Cortex of kidney (tissue), 1 donor: ENCODE measurements at places on chromosomes 5 and 9.

DNA sequence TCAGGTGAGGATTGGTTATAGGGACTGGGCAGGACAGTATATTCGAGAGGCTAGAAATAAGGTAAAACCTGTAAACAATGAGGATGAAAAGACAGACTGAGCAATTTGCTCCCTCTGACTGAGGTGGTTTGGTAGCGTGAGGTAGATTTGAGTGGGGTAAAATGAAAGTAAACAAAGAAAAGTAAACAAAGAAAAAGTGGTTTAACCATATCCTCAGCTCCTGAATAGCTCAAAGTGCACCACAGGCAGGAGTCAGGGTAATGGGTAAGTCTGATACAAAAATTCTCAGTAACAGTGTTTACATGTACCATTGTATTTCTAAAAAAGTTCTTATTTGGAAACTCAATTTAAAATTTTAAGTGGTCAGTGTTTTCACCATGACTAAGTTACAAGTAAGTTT lies 203.1 kb upstream of the ARRDC3 start:
- DNase-seq: no peak

- no peak for DNase-seq
Observed at GRCh38 chr9:112037281-112038016, 137.6 kb downstream of the SUSD1 start.

GRCh38 chr9:107390778-107391177 lies 98.8 kb downstream of the KLF4 start:
- DNase-seq: no peak

GRCh38 chr5:1930501-1930879 lies 47.8 kb upstream of the IRX4 start:
- no peak for DNase-seq

- no peak for DNase-seq
Observed at GRCh38 chr9:37464426-37465248, 613 bp downstream of the ZBTB5 start.

DNA sequence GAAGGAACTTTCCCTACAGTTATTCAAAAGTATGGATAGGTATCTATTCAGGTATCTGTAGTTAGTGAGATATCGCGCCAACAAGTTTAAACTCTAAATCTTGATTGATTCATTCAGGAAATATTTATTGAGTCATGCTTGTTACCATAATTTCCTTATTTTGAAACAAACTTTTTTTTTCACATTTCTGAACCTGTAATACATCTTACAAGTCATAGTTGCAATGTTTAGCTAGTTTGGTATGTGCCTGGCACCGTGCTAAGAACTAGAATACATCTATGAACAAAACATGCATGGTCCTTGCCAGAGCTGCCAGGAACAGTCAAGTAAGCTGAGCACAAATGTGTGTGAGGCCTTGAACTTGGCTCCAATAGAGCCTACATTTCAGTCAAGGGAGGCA lies 226.4 kb downstream of the PCSK5 start:
- no peak for DNase-seq

- no peak for DNase-seq
Observed at GRCh38 chr5:43646992-43647391, 44.0 kb downstream of the NNT start.

- no peak for DNase-seq
Observed at GRCh38 chr5:143599474-143599873, 196.0 kb upstream of the NR3C1 start.

GRCh38 chr5:169627551-169627950 lies 9.5 kb upstream of the DOCK2 start:
- no peak for DNase-seq

DNA sequence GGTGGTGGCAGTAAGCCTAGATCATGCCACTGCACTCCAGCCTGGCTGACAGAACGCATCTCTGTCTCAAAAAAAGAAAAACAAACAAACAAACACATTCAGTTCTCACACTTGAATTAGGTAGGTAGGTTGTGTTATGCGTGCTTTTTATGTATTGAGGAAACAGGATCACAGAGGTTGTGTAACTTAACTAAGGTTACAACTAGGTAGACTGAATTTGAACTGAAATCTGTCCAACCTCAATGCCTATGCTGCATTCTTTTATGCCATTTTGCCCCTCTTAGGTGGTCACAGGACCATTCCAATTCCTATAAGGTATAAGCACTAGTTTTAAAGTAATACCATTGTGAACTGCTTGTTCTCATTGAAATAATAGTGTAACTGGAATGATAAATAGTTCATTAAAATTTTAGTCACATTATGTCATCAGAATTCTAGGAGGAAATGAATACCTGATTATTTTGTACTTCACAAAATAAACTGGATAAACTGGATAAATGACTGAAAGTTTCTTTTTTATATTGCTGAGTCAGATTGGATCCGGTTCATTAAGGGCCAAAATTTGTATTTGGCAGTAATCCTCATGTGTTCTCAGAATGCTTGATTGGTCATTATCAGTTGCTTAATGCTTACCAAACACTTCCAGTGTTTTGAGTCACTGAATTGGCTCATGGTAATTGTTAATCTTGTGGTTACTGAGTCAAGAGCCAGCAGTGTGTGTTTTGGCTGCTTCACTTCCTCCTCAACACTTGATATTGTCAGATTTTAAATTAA lies 7.1 kb downstream of the UBAP1 start:
- no peak for DNase-seq

GRCh38 chr9:111974092-111974681 lies 77.6 kb downstream of the UGCG start:
- no peak for DNase-seq

- DNase-seq: no peak
Observed at GRCh38 chr9:137987244-137988030, 109.9 kb downstream of the CACNA1B start.

GRCh38 chr5:144230806-144231205 lies 60.1 kb downstream of the KCTD16 start:
- no peak for DNase-seq

DNA sequence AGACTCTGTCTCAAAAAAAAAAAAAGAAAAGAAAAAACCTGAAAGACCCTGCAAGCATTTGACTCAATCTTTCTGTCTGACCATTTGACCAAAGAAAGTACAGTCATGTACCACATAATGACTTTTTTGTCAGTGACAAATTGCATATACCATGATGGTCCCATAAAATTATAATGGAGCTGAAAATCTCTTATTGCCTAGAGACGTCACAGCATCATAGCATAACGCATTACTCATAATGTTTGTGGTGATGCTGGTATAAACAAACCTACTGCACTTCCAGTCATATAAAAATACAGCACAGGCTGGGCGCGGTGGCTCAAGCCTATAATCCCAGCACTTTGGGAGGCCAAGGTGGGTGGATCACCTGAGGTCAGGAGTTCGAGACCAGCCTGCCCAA lies 10.5 kb downstream of the ECM2 start:
- DNase-seq: no peak

DNA sequence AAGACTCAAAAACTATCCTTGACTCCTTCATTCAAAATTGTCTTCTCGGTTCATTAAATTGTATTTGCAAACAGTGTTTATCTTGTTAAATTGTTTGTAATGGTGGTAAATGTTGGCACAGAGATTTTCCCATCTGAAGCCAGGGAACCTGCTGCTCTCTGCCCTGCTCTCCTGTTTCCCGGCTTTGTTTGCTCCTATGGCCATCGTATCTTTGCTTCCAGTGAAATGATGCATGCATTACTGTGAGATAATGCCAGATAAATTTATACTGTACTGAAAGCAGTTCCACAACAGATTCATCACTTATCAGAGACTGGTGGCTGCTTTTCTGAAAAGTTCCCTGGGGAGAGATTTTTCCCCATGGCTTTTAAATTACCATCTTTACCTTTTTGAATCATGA lies 81.4 kb downstream of the CD180 start:
- DNase-seq: no peak

GRCh38 chr5:53262348-53262970 lies 152.9 kb upstream of the MOCS2 start:
- no peak for DNase-seq

DNA sequence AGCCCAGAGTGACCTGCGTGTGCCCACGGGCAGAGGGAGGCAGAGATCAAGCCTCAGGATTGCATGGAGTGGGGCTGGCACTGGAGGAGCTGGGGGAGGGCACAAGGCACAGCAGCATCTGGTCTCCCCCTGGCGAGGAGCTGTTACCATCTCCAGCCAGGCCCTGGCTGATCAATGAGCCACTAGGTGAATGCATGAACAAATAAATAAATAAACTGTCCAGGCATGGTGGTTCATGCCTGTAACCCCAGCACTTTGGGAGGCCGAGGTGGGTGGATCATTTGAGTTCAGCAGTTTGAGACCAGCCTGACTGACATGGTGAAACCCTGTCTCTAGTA lies 14.3 kb upstream of the PSMB7 start:
- no peak for DNase-seq

GRCh38 chr5:119200795-119201194 lies 129.9 kb downstream of the DMXL1 start:
- no peak for DNase-seq
